COR-L47 (cell line): ENCODE measurements at places on chromosomes 2 and 18.

DNA sequence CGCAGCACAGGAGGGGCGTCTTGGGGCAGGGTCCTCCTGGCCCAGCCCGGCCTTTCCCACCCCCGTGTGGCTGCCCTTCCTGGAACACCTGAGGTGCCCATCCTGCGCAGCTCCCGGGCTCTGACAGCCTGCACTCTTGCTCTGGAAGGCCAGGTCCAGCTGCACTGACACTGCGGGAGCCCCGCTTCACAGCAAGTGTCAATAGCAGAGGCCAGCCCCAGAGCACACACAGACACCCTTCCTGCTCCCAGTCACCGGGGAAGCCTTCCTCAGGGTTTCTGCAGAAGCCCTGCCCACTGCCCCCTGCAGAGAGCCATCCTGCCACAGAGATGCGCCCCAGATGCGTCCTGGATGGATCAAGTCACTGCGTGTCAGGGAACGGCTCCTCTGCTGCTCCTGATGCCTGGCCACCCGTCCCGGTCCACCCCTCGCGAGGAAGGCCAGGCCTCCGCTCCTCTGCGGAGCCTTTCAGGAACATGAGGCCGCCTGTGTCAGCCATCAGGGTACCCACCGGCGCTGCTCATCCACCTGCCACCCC lies 519.2 kb upstream of the MYT1L start:
- DNase-seq: no peak

DNA sequence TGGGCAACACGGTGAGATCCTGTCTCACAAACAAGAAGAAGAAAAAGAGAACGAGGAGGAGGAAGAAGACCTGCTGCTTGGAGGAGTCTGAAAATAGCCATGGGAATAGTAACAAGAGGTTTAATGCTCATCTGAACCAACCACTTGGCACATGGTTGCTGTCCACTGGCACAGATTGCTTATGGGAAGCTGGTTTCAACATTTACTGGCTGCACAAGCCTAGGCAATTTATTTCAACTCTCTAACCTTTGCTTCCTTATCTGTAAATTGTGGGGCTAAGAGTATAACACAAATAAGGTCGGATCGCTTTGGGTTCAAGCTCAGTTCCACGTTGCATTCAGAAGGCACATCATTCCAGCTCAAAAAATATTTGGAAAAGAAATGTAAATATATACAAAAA lies 14.2 kb upstream of the RHOB start:
- DNase-seq: no peak

DNA sequence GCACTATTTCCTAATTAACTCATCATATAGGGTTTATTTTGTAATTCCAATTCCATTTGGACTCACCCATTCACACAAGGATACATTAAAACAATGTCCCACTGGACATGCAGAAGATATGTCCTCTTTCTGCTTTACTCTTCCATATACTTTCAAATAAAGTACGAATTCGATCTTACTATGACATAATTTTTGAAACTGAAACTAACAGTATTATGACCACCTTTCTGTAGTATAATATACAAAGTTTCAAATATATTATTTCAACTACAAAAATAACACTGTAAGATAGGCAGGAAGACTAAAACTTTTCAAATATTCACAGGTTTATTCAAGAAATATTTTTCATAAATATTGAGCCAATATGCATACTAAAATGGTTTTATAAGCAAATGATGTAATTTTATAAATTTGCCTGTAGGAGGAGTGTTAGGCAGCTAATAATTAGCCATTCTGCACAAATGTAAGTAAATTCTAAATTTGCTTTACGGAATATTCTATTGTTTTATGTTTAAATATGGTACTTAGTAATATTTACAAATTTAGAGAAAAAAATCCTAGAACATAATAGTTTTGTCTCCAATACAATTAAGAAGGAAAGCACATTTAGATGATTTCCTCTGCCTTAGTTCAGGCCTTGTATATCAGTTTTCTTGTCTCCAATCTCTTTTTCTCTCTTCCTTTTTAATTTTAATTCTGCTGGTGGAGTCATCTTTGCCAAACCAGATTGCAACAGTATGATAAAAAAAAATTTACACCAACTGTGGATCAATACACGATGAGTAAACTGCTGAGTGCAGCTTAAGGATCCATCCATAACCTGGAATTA lies 85.9 kb downstream of the CERKL start:
- DNase-seq: no peak

DNA sequence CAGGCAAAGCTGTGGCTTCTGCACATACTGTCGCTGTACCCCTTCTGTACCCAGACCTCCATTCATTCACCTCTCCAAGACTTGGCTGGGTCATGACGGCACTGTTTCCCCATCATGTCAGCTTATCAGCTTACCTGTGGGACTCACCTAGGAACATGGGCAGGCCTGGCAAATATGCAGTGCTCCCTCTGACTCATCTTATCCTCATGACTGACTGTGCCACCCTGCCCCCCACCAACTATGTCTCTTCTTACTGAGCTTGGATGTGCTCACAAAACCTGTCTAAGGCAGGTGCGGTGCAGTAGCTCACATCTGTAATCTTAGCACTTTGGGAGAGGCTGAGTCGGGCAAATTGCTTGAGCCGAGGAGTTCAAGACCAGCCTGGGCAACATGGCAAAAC lies 152.4 kb downstream of the MGAT5 start:
- no peak for DNase-seq

DNA sequence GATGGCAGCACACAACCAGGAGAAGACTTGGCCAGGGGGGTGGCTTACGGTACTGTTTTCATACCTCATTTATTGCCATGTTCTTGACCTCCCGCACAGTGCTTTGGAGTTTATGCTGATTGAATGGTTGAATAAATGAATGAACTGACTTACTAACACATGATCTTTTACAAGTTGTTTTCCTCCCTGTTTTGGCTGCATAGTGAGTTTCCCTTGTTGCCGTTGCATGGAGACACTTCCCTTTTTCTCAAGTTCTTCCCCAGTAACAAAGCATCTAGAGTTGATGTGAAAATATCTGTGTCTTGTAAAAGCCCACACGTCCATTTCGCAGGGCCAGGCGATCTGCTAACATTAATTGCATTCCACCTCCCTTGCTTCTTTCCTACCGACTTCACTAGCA lies 35.7 kb upstream of the RAB1A start:
- DNase-seq: no peak
